ENCODE measurements at places on chromosomes 11 and 22.

DNA sequence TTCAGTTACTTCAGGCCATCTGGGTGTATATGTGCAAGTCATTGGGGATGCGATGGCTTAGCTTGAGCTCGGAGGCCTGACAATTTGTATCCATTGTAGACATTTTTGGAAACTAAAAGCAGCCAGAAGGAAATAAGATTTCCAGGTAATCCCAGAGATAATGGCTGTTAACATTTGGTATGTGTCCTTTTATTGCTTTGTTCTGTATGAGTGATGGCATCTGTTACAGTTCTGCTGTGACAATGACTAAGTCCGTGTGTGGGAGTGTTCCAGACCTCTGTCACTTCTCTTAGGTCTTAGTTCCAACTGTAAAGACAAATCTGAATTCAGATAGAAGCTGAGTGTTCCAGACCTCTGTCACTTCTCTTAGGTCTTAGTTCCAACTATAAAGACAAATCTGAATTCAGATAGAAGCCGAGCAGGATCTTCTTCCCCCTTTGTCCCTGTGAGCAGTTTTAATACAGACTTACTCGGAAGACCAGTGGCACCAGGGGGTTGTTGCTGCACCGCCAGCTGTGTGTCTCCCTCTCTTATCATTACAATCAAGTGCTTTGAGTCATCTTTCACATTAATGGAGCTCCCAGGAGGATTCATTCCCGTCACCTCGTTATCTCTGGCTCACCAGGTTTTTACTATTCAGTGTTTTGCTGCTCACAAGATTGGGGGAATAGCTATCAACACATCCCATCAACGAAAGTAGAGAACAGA is 190.9 kb upstream of the SORL1-AS1 start:
- H3K4me3 ChIP-seq = no peak overlapping the region
- no peak for DNase-seq
- no peaks in the 10 kb centered on the region for H3K27me3 ChIP-seq
- H3K27ac ChIP-seq = no peak overlapping the region
- H3K4me1 ChIP-seq = no peaks in the 10 kb centered on the region

DNA sequence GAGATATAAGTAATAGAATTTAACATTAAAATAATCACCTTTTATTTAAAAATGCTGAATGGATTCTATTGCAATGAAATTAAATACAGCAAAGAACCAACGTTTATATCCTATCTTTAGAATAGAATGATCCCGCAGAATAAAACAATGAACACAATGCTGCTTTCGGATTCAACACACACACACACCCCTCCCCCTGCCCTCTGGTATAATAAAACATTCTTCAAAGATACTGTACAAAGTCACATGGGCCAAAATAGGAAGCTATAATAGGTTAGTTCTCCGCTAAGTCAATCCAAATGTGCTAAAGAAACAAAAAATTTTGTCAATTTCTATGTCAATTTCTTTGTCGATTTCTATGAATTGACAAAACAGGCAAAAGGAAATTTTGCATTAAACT is 47.1 kb downstream of the TMEM123 start:
- no peaks in the 10 kb centered on the region for H3K27me3 ChIP-seq
- H3K27ac ChIP-seq = no peak overlapping the region
- peaks cover 37% of the 10 kb centered on the region for H3K36me3 ChIP-seq
- DNase-seq = no peak
- H3K4me1 ChIP-seq = peaks cover 31% of the 10 kb centered on the region

DNA sequence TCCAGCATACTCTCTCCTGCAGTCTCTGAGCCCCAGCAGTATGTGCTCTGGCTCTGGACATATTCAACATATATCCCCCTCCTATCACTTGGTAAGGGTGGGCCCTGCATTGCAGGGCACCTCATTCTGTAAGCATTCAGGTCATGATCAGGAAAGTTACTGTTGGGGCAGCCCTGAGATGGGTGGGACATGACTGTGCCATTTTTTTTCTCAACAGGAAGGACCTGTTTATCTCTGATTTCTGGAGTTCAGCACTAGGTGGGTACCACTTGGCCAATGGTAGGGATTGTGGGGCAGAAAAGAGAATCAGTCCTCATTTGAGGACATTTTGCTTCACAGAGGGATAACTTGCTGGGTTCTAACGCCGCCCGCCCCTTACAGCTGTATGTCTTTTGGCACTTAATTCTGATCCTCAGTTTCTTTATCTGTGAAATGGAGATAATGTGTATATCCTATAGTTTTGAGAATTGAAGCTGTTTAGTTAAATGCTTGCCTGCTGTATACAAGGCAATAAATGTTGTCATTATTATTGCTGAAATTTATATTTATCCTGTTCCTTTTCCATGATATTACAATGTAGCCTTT is 2.2 kb downstream of the SRRD start:
- H3K36me3 ChIP-seq = no peaks in the 10 kb centered on the region
- H3K4me3 ChIP-seq = no peak overlapping the region
- no peak for DNase-seq
- no peak overlapping the region for H3K27ac ChIP-seq

GRCh38 chr11:9905501-9905951 is 241.6 kb downstream of the SWAP70 start:
- H3K36me3 ChIP-seq = no peaks in the 10 kb centered on the region
- no peaks in the 10 kb centered on the region for H3K4me1 ChIP-seq
- no peaks in the 10 kb centered on the region for H3K27me3 ChIP-seq
- DNase-seq = no peak
- no peak overlapping the region for H3K4me3 ChIP-seq

GRCh38 chr11:134346976-134347350 is 15.2 kb downstream of the GLB1L2 start:
- H3K36me3 ChIP-seq = no peaks in the 10 kb centered on the region
- no peak overlapping the region for H3K27ac ChIP-seq
- no peak overlapping the region for H3K4me3 ChIP-seq
- H3K4me1 ChIP-seq = peaks cover 30% of the 10 kb centered on the region
- H3K27me3 ChIP-seq = no peaks in the 10 kb centered on the region

DNA sequence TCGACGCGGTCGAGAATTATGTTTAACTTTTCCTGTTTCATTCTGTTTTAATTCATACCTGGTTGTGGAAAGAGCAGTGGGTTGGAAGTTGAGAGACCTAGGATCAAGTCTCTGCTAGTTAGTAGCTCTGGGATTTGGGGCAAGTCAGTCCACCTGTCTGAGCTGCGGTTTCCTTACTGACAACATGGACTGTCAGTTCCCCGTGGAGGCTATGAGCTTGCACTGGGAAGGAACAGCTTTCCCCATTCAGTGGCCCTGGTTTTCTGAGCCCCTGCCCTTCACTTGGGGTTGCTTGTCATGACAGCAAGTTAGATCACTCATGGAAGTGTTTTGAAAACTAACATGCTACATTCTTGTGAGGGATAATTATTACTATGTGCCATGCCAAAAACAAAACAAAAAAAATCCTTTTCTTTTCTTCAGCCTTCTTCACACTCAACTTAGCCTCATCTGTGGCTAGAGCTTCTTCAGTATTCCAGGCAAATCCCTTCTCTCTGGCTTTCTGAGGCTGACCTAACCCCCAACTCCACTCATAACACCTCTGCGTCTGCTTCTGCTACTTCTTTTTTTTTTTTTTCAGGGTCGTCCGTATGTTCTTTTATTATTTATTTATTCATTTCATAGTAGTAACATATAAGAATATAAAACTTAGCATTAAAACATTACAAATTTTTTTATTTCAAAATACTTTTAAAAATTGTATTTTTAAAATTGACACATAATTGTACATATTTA is 43.0 kb upstream of the ZBED5 start:
- no peaks in the 10 kb centered on the region for H3K27me3 ChIP-seq
- H3K36me3 ChIP-seq = no peaks in the 10 kb centered on the region
- no peak for DNase-seq
- no peak overlapping the region for H3K27ac ChIP-seq
- no peak overlapping the region for H3K4me3 ChIP-seq
- peaks cover 5% of the 10 kb centered on the region for H3K4me1 ChIP-seq

GRCh38 chr22:49997251-49997599 is 15.3 kb downstream of the IL17REL start:
- H3K27me3 ChIP-seq = peaks cover 50% of the 10 kb centered on the region
- H3K4me1 ChIP-seq = no peaks in the 10 kb centered on the region
- no peak for DNase-seq
- H3K4me3 ChIP-seq = no peak overlapping the region
- H3K27ac ChIP-seq = no peak overlapping the region

DNA sequence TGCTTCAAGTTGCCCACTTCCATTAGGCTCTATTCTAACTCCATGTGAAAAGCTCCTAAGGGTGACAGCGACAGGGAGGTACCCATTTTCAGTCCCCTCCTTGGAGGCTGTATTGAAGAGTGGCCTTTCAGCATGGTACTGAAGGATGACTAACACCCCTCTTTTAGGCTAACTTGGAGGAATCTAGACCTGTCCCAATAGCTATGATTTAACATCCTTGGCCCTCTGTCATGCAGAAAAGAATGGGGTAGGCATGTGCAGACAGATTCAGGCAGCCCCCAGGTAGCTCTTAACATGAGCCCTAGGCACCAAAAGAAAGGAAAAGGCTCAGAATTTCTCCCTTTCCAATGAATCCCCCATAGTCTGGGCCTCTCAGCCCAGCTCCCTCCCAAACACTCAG is 89.3 kb upstream of the AMOTL1 start:
- no peaks in the 10 kb centered on the region for H3K4me1 ChIP-seq
- no peaks in the 10 kb centered on the region for H3K36me3 ChIP-seq
- no peak overlapping the region for H3K27ac ChIP-seq

DNA sequence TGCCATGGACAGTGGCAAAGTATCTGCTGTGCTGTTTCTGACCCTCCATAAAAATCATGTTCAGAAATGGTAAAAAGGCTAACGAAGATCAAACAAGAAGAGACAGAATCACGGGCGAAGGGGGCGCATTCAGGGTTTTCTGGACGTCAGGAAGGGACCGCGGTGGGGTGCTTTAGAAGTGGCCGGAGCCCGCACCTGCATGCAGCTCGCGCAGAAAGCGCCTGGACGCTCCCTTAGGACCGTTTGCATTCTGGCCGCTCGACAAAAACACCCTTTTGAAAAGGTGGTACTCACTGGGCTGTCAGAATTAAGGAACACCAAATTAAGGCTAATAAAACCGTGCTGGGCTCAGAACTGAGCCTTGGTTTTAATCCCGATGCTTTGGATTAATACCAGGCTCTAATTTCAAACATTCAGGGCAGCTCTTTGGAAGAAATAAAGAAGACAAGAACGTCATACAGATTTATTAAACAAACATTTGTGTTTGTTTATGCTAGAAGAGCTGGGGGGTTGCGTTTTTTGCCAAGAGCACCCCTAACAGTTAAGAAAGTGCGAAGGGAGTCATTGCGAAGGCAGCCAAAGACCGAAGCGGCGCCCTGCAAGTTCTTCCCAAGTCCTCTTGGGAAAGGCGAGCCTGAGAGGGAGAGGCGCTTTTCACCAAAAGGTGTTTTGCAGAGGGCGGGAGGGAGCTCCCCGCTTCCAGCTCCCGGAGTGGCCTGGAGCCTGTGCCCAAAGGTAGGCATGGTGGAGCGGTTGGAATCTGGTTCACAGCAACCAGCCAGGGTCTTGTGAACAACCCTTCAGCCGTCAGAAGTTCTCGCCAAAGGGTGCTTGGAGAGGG is 47.7 kb upstream of the DBX1 start:
- H3K4me1 ChIP-seq = no peaks in the 10 kb centered on the region
- H3K27me3 ChIP-seq = peaks cover 26% of the 10 kb centered on the region
- DNase-seq = no peak
- no peak overlapping the region for H3K27ac ChIP-seq

GRCh38 chr11:119921571-119921970 is 192.6 kb upstream of the NECTIN1 start:
- no peaks in the 10 kb centered on the region for H3K36me3 ChIP-seq
- H3K4me3 ChIP-seq = no peak overlapping the region
- no peaks in the 10 kb centered on the region for H3K4me1 ChIP-seq
- no peak for DNase-seq
- H3K27me3 ChIP-seq = no peaks in the 10 kb centered on the region

DNA sequence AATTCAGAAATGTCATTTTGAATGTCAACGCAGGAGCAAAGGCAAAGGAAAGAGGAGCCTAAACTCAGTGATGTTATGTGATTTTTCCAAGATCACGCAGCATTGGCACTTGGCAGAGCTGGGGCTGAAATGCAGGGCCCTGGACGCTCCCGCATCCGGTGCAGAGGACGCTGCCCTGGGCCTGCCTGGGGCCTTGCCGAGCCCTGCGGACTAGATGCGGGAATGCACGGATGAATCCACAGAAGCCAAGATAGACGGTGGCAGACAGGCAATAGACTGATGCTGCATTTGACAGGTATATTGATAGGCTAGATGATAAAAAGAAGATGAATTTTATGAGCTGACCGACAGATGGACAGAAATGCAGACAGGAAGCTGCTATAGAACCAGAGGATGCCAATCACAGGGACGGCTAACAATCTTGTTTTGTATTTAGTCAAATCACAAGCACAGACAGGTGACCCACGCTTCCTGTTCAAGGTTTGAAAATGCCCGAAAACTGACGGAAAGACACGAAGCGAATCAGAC is 696 bp upstream of the MARK2 start:
- peaks cover 28% of the 10 kb centered on the region for H3K4me1 ChIP-seq
- no peak overlapping the region for H3K4me3 ChIP-seq
- H3K27me3 ChIP-seq = no peaks in the 10 kb centered on the region

- no peak overlapping the region for H3K4me3 ChIP-seq
- DNase-seq = no peak
- H3K27me3 ChIP-seq = no peaks in the 10 kb centered on the region
- H3K4me1 ChIP-seq = no peaks in the 10 kb centered on the region
- H3K36me3 ChIP-seq = no peaks in the 10 kb centered on the region
These were observed 22.6 kb upstream of the HIPK3 start for GRCh38 chr11:33234397-33235190.

- no peaks in the 10 kb centered on the region for H3K27me3 ChIP-seq
- no peak overlapping the region for H3K27ac ChIP-seq
- H3K4me1 ChIP-seq = peaks cover 15% of the 10 kb centered on the region
- H3K36me3 ChIP-seq = peaks cover 96% of the 10 kb centered on the region
These were observed 127.4 kb upstream of the SORL1-AS1 start for GRCh38 chr11:121580154-121580553.

- no peaks in the 10 kb centered on the region for H3K4me1 ChIP-seq
- no peaks in the 10 kb centered on the region for H3K27me3 ChIP-seq
- no peak overlapping the region for H3K4me3 ChIP-seq
- H3K27ac ChIP-seq = no peak overlapping the region
- no peak for DNase-seq
These were observed 784.2 kb upstream of the CCDC179 start for GRCh38 chr11:23644443-23644842.

GRCh38 chr11:117818041-117818873 is 6.3 kb downstream of the FXYD2 start:
- H3K36me3 ChIP-seq = no peaks in the 10 kb centered on the region
- DNase-seq = no peak
- peaks cover 27% of the 10 kb centered on the region for H3K4me1 ChIP-seq
- H3K27me3 ChIP-seq = no peaks in the 10 kb centered on the region
- peak overlapping the region; percentile 39 for H3K27ac ChIP-seq

- H3K27me3 ChIP-seq = peaks cover 26% of the 10 kb centered on the region
- no peak overlapping the region for H3K4me3 ChIP-seq
- no peak overlapping the region for H3K27ac ChIP-seq
- no peak for DNase-seq
- H3K36me3 ChIP-seq = no peaks in the 10 kb centered on the region
These were observed 69.9 kb downstream of the BUD13 start for GRCh38 chr11:116702772-116703385.

GRCh38 chr11:95996621-95997235 is 72.8 kb upstream of the MTMR2 start:
- H3K36me3 ChIP-seq = no peaks in the 10 kb centered on the region
- no peak overlapping the region for H3K27ac ChIP-seq
- no peaks in the 10 kb centered on the region for H3K27me3 ChIP-seq
- DNase-seq = no peak
- H3K4me1 ChIP-seq = no peaks in the 10 kb centered on the region
- no peak overlapping the region for H3K4me3 ChIP-seq

- H3K27ac ChIP-seq = no peak overlapping the region
- no peaks in the 10 kb centered on the region for H3K4me1 ChIP-seq
- peaks cover 32% of the 10 kb centered on the region for H3K27me3 ChIP-seq
- H3K36me3 ChIP-seq = no peaks in the 10 kb centered on the region
These were observed 15.4 kb upstream of the LINC01488 start for GRCh38 chr11:69466039-69466438.
